ENCODE measurements at places on chromosomes 12 and 14.

- peak; percentile 14 for DNase-seq
Measured at GRCh38 chr14:50357753-50358395, 38.8 kb downstream of the CDKL1 start.

DNA sequence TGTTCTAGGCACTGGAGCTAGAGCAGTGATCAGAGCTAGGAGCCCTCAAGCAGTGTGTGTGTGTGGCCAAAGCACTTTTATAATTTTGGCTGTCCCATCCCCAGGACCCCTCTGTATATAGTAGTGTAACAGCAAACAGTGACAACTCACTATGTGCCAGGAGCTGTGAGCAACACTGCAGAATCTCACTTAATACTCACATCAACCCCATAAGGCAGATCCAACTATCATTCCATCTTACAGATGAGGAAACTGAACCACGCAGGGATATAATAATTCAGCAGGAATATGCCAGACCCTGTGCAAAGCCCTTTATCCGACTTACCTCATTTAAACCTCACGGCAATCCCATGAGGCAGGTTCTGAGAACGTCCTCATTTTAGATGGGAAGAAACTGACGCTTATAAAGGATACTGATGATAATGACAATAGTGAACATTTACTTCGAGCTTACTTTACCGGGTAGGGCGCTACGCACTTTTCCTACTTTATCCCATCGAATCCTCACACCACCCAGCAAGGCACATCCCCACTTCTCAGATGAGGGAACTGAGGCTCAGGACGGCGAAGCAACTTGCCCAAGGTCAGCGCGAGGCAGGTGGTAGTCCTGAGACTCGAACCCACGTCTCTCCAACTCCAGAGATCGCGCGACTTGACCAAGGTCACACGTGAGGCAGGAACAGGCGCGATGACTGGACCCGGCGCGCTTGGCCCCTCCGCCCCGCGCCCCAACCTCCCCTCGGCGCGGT lies 687 bp downstream of the RAB35 start:
- DNase-seq, result no peak

DNA sequence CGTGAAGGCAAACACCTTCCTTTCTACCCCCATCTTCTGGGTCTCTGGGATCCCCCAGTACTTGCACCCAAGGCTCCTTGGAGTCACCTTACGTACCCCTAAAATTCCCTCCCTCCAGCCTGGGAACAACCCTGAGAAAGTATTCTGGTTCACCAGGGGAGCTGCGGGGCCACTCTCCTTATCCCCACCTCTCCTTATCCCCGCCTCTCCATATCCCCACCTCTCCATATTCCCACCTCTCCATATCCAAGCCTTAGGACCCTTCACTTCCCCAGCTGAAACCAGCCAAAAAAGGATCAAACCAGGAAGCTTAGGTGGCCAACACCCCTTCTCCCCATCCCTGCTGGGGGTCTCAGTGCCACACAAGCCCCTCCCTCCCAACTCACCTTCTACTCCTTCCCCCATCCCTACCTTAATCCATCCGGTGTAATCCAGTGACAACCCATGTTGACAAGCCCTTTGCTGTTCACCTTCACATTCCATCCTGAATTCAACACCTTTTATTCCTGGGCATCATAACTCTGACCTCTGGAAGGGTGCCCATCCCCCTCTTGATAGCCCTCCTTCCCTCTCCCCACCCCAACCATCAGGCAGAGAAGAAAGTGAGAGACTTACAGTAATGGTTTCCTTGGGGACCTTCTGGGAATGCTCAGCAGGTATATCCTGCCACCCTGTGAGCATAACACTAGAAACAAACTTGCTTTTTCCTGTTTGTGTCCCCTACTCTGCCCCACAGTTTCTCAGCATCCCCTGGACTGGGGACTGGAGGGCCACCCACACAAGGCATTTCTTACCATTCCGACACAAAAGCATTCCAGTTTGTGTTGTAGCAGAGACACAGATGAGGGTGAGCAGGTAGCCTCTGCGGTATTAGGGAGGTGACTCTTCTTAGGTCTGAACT lies 1.6 kb upstream of the MSI1 start:
- DNase-seq, result no peak

- DNase-seq, result no peak
Measured at GRCh38 chr12:89731089-89731488, 22.5 kb upstream of the ATP2B1 start.

GRCh38 chr12:5521456-5522325 lies 89.8 kb downstream of the NTF3 start:
- DNase-seq, result no peak

GRCh38 chr14:42703501-42703900 lies 1096.8 kb downstream of the LRFN5 start:
- DNase-seq, result no peak

- no peak for DNase-seq
Measured at GRCh38 chr12:47779943-47780504, 7.0 kb downstream of the SLC48A1 start.

DNA sequence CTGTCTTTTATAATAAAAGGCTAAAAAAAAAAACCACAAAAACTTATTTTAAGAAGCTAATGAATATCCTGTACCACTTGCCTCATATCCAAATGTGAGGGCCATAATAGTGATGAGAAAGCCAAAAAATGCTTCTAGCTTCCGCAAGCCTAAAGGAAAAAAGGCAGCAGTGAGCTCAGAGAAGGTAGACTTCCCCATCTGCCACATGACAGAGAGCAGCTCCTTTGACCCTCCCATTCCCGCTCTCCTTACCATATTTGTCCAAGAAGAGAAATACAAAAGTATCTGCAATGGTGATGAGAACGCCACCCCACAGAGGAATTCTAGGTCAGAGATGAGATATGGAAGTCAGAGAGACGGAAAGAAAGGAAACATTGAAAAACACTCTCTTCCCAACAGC lies 27.1 kb downstream of the SLC11A2 start:
- DNase-seq, result no peak

GRCh38 chr12:8658346-8658745 lies 4.3 kb downstream of the MFAP5 start:
- no peak for DNase-seq

- no peak for DNase-seq
Measured at GRCh38 chr12:133215724-133216123, 20.0 kb downstream of the ANHX start.

DNA sequence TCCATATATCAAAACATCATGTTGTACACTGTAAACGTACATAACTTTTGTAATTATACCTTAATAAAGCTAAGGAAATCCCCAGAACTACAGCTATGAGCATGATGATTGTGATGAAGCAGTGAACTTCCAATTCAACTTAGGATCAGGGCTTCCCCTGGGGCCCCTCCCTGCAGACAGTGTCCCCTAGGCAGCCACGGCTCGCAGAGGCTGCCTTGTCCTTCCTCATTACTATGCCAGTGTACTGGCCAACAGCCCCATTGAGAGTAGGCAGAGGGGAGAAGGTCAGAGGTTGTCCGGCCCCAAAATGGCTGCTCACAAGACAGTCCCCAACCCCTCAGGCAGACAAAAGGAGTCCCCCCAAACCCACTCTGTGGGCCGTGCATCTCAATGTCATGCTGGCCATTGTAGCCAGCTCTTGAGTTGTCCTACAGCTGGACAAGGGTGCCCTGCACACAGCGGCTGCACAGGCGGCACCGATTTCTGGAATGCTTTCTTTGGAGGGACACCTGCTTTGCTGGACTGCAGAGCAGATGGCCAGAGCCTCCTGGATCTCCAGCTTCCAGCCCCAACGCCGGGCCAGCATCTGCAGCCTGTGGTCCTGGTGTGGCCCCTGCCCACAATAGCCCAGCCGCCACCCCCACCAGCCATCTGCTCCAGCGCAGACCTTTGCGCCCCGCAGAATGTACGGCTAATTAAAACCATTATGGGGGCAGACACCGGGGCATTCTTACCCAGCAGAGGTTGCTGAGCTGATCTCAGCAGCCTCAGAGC lies 46.1 kb downstream of the NIN start:
- no peak for DNase-seq

- no peak for DNase-seq
Measured at GRCh38 chr12:2190085-2190484, 137.3 kb downstream of the CACNA1C start.

- no peak for DNase-seq
Measured at GRCh38 chr12:13816394-13816793, 165.0 kb downstream of the GRIN2B start.

- DNase-seq, result no peak
Measured at GRCh38 chr12:46230306-46230705, 38.5 kb downstream of the SLC38A1 start.

DNA sequence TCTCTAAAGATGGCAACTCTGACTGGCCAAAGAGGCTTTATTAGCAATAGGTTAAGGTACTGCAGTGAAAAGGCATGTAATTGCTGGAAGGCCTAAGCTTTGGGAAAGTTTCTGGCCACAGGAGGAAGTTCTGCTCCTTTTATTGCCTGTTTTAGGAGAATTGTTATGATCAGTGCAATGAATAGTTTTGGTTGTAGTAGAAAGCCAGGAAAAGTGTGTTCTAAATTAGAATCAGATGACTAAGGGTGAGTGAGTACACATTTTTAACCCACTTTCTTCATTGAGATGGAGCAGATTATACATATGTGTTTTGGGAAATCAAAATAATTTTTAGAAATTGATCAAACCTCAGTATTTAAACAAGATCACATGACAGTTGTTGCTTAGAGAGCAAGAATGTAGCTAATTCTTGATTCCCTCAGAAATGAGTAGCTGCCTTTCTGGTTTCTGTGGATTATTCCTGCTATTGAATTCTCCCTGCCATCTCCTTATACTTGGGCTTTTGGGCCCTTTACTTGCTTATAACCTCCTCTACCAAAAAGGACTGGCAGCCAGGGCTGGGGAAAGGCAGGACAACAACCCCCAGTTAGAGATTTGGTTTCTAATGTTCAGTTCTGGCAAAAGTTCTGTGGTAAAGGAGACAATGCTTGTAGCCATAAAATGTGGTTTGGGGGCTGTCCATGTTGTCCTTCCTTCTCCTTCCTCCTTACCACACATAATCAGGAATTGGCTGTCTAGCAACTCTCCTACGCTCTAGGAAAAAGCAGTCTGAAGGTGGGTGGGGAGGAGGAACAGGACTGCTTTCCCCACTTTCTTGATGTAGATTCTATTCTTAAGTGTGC lies 217.1 kb downstream of the SLC38A4 start:
- no peak for DNase-seq

DNA sequence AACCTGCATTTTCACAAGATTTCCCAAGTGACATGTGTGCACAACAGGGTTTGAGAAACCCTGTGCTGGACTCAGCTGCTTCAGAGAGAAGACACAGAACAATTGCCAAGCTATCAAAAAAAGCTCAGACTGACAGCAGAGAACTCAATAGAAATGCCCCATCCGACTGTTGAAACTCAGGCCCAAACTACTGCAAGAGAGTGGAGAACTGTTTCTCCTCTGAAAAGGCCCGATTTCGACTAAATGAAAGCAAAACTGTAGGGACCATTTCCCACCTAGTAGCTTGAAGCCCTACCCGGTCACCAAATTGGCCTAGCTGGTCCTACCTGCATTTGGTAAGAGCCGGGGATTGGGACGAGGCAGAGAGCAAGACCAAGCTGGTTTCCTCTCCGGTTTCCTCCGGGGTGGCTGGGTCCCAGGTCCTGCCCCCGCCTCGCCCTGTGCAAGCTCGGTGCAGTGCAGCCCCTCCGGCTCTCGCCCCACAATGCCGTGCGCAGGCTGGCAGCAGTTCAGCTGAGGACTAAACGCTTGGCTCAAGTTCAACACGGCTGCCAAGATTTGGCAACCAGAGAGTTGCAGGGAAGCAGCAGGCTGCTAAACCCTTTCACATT lies 1180.6 kb downstream of the VRK1 start:
- peak; percentile 89 for DNase-seq

DNA sequence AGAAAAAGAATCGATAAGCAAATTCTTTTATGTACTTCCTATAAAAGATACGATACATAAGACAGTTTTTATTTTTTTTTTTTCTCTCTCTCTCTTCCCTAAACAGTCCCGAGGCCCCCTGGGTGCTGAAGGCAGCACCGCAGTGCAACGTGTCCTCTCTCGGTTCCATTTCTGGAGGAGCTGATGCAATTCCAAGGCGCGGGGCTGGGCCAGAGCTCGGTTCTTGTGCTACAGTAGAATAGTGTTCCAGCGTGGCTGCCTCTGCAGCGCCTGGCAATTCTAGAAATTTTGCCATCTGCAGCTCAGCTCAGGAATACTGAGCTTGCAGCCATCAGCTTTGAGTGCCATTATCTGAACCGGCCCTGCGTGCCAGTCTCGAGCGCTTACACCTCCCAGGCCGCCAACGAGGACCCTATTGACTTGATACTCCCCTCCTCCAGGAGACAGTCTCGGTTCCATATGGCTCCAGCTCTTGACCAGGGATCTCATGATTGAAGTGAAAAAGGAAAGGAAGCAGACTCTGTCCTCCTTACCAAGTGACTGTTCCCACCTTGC lies 630 bp downstream of the ALDH1L2 start:
- DNase-seq, result peak; percentile 69

- peak; percentile 89 for DNase-seq
Measured at GRCh38 chr12:52372216-52373154, 5.2 kb upstream of the KRT85 start.

GRCh38 chr12:7271893-7272514 lies 31.9 kb upstream of the ACSM4 start:
- DNase-seq, result no peak

DNA sequence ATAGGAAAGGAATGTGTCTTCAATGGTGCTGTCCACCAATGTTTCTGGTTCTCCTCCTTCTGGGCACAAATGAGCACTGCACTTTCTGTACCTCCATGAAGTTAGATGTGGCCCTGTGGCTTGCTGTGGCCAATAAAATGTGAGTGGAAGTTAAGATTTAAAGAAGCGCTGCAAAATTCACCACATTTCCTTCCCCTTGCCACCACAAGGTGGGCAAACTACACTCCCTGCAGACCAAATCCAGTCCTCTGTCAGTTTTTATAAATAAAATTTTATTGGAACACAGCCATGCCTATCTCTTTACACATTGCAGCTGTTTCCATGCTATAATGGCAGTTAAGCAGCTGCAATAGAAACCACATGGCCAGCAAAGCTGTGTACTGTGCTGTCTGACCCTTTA lies 141.4 kb upstream of the TMPO start:
- no peak for DNase-seq

GRCh38 chr12:67052981-67053380 lies 216.2 kb upstream of the CAND1 start:
- DNase-seq, result no peak

GRCh38 chr12:9897535-9897934 lies 16.2 kb downstream of the KLRF2 start:
- no peak for DNase-seq

- DNase-seq, result no peak
Measured at GRCh38 chr12:70759161-70759918, 122.1 kb upstream of the PTPRB start.

DNA sequence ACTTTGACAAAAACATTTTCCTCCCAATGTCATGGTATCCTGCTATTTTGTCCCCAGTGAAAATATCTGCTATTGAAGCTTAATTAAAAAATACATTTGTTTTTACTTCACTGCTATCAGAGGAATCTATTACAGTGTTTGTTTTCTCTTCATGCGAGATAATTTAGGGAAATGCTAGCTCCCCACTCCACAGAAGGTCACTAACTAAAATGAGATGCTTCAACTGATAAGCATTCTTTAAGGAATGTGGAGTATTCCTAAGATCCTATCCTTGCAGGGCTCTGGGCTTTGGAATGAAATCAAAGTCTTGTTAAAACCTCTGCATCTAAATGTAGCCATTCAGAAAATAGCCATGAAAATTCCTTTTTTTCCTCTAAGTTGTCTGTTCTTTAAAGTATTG lies 39.5 kb downstream of the PAX9 start:
- DNase-seq, result no peak
